Cortex of kidney (tissue), 1 donor: ENCODE measurements at places on chromosomes 7 and 10.

- no peak for DNase-seq
Observed at GRCh38 chr10:22278441-22278782, 37.8 kb upstream of the COMMD3 start.

DNA sequence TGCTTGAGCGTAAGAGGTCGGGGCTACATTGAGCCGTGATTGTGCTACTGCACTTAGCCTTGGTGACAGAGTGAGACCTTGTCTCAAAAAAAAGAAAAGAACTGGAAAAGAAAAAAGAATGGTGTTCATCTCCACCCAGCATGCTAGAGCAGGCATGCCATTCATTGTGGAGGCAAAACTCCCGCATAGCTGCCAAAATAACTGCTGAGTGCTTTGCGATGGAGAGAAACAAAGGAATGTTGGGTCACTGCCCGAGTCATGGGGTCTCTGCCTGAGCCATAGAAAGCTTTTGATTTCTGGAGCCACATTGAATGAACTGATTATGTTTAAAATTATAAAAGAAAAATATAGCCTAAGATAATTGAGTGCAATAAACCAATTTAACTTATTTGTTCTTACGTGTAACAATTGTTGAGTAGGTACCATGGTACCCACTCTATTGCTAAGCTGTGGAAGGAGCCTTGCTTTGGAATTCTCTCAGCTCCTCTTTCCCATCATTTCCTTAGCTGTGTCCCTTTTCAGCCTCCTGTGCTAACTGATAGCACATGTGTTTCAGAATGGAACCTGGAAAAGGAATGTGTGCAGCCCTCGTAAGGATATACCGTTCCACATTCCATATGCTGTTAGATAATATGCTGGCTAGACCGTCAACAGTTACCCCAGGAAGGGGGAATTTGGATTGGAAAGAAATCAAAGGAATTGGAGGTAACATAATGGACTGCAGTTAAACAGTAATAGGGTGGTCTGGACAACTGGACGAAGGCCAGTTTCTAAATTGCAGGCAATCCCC, 99.0 kb downstream of the KIAA1217 start:
- DNase-seq: no peak

DNA sequence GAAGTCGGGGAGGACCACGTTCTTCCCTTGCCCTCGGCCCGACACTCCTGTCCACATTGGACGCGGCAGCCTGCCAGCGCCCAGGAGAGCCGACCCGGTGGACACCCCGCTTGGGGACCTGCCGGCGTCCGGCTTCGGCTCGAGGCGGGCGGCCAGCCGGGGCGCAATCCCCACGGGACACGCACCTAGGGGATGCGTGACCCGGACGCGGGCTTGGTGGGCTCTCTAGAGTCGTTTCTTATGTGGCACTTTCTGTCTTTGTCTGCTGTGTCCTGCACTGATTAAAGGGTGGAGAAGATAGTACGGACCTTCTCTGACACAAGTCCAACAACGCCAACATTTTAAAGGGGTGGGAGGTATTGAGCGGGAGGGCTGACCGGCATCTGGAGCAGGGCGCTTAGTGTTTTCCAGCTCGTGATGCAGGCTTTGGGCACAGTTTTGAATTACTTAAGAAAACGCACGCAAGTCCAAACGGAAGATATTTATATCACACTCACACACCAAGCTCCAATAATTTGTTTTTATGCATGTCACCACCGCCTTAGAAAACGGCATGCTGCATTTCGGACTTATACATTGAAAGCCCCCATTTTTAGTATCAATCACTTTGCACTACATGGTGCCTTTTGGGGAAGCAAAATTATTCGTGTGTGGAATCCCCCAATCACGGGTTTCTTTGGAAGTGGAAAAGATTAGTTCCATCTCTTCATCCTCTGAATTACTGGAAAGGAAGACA, 3.9 kb upstream of the SPAG6 start:
- DNase-seq: no peak

DNA sequence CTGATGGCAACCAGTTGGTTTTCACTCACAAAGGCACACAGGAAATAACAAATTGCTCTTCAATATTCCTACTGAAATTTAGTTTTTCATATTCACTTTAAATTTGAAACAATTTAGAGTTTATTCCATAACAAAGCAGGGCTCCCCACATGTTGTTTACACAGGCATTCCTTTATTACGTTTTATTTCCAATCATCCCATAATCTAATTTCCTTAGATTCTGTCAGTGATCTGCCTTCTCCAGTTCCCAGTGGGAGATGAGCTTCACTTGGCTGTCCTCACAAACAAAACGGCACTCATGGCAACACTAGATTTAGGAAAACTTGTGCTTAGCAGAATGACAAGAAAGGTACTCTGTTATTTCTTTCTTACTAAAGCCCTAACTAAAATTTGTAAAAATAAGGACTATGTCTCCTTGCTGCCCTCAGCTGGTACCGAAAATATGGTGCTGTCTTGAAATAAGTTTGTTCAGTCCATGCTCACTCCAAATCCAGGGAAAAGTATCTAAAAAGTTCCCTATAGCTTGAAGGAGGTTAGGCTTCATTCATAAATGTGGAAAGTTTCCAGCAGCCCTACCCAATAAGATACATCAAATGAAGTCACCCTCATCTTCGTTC, 23.0 kb downstream of the PHYH start:
- no peak for DNase-seq

DNA sequence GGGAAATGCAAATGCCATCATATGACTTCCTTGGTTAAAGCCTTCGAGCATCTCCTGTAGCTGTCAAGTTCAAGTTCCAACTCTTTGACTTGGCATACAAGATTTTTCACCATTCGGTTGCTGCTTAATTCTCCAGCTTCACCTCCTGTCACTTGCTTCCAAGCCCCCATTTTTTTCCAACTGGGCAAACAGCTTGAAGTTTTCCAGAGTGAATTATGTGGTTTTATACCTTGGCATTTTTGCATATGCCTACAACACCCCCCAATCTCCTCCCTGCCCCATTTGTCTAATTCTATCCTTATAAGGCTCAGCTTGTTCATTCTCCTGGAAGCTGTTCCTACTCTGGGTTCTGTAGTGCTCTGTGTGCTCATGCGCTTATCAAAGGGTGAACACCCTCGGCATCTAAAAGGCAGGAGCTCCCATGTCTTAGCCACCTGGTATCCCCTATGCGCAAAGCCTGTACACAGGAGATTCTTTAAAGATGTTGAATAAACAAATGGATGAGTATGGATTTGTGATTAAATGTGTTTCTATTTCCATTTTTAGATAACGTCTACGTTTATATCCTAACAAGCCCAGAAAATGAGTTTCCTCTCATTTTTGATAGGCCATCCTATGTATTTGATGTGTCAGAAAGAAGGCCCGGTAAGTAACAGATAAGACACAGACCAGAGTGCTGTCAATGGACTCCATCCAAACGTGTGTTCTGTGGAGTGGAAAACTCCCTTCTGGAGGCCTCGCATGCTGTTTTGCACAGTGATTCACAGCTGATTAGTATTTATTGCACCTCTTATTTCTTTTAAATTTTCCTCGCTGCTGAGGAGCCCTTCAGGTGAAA, 52.5 kb downstream of the CDHR3 start:
- DNase-seq: no peak
